ENCODE measurements at places on chromosomes 4 and X.

GRCh38 chrX:103362474-103362873 lies 6.2 kb downstream of the TCEAL9 start:
- no peak for DNase-seq

GRCh38 chr4:1627417-1628313 lies 56.4 kb downstream of the FAM53A start:
- no peak for DNase-seq

DNA sequence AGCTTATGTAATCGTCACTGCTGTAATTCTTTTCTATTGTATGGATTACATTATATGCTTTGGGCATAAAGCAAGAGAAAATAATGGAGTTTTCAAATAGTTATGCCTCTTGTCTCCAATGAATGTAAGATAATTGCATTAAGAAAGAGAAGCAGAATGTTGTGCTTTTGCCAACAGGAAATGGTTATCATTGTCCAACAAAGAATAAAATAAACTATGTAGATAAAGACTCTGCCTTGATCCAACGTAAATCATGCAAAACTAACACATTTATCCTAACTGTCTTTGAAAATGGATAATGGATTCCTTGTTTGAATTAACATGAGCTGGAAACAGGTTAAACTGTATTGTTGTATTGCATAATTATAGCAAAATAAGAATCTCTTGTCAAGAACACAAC lies 1709.0 kb downstream of the PCDH7 start:
- no peak for DNase-seq

- DNase-seq: no peak
Observed at GRCh38 chrX:65726715-65727114, 59.3 kb downstream of the MSN start.

- DNase-seq: no peak
Observed at GRCh38 chrX:53412446-53412845, 10.0 kb downstream of the SMC1A start.

GRCh38 chrX:137431693-137432488 lies 134.0 kb upstream of the ZIC3 start:
- no peak for DNase-seq

DNA sequence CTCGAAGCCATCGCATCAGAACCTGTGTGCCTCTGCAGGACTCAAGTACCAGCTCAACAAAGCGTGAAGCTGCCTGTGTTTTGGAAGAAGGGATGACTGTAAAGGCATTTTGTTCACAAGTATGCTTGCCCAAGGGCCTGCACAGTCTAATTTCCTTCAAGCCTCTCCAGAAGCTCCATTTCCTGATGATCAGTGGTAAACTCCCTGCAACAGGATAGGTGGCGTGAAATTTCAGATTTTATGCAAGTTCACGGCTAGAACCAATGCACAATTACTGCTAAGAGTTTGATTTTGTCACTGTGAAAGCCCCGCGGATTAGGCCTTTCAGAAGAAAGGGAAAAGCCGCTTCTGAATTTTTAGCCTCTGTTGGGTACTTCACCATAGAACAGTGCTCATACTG lies 89.2 kb upstream of the TAPT1 start:
- no peak for DNase-seq

DNA sequence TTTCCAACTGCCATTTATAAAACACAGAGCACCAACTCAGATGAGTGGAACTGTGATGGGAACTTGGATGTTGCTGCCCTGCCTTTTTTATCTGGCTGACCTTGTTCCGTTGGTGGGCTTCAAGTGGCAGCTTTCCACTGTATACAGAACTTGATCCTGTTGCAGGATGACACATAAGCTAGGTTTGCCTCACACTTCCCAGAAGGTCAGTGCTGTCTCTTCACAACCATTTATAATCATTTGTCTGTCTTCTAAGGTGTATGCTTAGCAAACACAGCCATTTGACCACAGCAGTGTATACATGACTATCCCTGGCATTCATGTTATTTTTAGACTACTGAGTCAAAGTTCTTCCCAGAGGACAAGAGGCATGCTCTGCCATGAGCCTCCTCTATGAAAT lies 20.3 kb downstream of the DGKK start:
- DNase-seq: no peak

DNA sequence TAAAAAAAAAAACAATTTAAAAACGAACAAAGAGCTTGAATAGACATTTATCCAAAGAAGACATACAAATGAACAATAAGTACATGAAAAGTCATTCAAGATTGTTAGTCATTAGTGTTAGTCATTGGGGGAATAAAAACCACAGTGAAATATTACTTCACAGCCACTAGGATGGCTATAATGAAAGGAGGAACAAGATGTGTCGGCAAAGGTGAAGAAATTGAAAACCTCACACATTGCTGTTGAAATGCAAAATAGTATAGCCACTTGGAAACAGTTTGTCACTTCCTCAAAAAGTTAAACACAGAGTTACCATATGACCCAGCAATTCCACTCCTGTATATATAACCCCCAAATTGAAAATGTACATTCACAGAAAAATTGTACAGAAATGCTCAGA lies 45.2 kb upstream of the SLC39A8 start:
- no peak for DNase-seq

- no peak for DNase-seq
Observed at GRCh38 chr4:114601304-114602052, 2.9 kb downstream of the UGT8 start.

DNA sequence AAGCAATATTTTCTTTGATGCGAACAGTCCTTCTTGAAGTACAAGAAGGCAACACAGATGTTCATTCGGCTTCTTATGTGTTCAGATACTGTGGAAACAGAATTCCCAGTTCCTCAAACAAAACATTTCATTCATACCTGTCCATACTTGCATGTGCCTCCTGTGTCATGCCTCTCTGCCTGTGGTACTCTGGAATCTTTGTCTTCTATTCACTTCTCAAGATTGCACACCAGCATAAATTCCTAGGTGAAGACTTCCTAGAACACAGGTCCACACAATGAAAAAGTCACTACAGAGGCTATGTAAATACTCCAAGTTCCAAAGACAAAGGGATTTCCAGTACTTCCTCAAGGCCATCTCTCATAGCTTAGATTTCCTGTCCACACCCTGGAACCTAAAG lies 367.2 kb downstream of the AFF2 start:
- DNase-seq: no peak

DNA sequence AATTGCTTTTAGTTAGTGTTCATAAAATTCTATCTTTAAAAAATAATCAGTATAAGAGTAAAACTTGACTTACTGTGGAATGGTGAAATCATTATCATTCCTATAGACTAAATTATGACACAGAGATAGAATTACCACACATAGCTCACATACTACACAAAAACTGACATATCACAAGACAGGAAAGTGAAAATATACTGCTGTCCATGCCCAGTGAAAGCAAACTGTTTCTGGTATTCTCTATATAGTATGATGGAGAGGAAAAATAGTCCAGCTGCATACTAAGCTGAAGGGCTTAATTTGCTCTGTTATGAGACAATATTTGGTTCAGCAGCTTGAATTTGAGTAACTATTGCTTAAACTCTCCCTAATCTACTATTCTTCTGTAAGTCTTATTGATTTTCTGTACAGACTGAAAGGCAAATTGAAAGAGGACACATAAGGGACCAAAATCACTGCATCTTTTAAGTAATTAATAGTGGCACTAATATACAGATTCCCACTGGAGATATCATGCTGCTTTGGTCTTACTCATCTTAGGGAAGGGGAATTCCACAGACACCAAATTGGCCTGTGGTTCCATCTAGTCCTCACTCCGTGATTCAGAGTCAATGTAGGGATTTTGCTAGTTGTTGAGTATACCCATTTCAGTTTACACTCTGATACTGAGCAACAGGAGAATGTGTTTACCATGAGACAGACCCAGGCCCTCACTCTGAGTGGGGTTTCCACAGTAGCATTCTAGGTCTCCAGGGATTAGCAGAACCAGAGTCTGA lies 47.4 kb upstream of the AGA start:
- DNase-seq: no peak

GRCh38 chr4:102778720-102779119 lies 18.0 kb upstream of the MANBA start:
- DNase-seq: no peak

DNA sequence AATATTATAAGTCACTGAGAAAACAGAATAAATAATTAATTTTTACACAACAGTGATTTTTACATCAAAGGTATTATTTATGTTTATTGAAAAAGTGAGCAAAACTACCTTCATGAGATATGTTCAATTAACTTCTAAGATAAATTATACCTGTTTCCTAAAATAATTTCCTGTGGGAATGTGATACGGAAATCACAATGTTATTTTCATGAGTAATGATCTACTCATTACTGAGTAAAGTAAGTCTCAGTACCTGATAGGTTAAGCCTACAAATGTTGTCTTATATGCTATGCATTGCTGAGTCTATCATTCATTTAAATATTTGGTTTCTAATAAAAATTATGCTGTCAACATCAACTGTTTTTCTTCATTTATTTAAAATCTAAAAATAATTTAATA lies 324.0 kb downstream of the STPG2 start:
- no peak for DNase-seq

DNA sequence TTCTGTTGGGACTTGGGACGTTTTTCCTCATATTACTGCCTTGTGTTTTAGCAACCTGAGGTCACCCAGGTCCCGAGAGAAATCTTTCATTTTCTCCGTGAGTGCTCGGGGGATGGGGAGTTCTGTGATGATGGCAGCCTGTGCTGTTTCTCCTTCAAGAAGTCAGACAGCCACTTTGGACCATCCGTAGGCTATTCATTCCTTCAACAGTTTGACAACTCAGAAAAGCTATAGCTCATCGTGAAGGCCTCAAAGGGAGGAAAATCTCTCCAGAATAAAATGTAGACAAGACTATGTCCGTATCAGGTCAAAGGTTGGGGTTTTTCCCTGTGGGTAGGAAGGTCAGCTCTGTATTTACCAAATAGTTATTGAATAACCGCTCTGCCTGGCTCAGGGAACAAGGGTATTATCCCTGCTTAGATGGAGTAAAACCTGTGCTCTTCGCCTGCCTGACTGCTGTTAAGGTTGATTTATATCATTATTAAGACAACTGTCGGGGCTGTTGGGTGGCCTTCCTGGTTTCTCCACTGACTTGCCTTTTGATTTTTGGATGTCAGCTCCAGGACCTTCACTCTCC lies 36.6 kb downstream of the FAM114A1 start:
- DNase-seq: no peak

DNA sequence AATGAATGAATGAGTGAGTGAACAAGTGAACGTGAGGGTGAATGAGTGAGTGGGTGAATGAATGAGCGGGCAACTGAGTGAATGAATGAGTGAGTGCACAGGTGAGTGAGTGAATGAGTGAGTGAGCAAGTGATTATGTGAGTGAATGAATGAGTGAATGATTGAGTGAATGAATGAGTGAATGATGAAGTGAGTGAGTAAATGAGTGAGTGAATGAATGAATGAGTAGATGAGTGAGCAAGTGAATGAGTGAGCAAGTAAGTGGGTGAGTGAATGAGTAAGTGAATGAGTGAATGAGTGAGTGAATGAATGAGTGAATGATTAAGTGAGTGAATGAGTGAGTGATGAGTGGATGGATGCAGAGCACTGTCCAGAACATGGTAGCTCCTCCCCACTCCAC lies 205.8 kb downstream of the STK32B start:
- no peak for DNase-seq

DNA sequence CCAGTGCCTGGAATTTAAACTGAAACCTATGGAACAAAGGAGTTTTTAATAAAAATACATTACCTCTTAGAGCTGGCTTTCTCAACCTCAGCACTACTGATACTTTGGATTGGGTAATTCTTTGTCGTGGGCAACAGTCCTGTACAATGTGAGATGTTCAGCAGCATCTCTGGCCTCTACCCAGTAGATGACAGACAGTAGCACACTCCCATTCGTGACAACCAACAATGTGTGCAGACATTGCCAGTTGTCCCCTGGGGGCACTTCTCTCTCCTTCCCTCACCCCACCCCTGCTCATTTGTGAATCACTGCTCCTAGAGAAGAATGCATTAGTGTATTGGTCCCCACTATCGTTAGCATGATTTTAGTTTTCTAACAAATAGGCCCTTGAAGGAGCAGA lies 16.2 kb downstream of the GPAT3 start:
- DNase-seq: no peak

GRCh38 chr4:138522366-138522765 lies 280.2 kb upstream of the SLC7A11 start:
- no peak for DNase-seq

DNA sequence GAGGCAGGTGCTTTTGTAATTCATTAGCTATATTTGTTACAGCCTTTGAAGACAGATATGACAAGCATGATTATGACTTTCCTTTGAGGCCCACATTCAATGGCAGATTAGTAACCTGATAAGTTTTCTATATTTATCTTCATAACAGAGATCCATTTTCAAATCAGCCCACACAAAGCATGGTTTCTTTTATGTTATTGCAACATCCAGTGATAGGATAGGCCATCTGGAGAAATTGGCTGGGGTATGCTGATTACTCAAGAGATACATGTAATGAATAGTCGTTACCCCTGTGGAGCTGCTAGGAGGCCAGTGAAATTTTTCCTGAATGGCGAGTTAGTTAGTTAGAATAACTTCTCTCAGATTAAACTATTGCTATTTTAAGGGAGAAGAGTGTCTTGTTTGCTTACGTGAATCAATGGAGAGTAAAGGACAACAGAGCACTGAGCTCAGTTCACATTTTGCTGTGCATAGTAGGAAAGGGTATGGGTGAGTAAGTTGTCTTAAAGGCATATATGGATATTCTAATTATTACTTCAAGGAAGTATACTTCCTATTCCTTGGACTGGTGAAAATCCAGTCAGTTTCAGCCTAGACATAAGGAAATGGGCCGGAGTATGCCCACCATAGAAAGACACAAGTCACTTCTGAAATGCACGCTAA lies 79.2 kb upstream of the DKK2 start:
- no peak for DNase-seq

DNA sequence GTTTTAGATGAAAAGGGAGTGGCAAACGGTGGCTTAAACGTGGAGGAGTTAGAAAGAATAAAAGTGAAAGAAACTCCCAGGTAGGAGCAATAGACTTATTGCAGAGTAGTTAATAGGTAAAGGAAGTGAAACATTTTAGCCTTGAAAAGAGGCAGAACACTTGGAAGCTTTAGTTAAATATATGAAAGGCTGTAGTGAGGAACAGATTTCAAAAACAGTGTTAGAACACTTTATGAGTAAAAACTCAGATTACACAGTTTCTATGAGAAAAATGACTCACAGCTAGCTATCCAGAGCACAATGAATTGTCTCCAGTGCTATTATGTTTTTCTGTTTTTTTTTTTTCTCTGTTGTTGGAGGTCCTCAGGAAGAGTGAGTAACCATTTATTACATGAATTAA lies 45.8 kb downstream of the TACR3 start:
- DNase-seq: no peak
